ENCODE measurements at places on chromosomes 3 and 15. TPM values are rescaled to one million over a fixed set of nuclear protein-coding genes. Genes with fewer than 3 reads are reported as not detected.

- peak; percentile 73 for DNase-seq
Observed at GRCh38 chr15:65318870-65319356, 14.4 kb downstream of the RNU5B-1 start.

DNA sequence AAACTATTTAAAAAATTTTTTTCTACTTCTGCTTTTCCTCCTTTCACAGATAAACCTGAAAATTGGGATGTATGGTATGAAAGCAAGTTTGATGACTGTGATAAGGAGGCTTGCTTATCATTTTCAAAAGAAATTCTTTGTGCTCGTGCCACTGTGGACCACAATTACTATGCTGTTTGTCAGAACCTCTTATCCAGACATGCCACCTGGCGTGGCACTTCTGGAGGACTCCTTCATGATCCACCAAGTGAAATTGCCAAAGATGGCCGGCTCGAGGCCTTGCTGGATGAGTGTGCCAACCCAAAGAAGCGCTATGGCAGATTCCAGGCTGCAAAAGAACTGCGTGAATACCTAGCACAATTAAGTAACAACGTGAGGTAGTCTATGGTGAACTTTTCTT lies 17.8 kb downstream of the DIPK2A start:
- DNase-seq, result no peak

DNA sequence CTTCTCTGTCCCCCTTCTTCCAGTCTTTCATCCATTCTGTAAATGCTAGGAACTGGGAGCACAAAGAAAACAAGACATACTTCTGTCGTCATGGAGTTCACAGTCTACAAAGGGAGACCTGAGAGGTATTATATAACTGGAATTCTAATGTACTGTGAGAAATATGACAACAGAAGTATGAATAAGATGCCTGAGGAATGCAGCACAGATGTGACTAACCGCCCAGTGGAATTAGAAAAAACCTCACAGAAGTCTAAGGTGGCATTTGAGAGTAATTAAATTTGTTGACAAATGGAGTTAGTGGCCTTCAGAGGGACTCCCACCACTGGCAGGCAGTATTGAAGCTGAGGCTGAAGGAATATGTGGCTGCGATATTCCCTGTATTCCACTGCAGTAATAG lies 168.5 kb upstream of the FAM3D start:
- no peak for DNase-seq

GRCh38 chr15:80527406-80527805 lies 123.2 kb downstream of the ARNT2 start:
- no peak for DNase-seq

DNA sequence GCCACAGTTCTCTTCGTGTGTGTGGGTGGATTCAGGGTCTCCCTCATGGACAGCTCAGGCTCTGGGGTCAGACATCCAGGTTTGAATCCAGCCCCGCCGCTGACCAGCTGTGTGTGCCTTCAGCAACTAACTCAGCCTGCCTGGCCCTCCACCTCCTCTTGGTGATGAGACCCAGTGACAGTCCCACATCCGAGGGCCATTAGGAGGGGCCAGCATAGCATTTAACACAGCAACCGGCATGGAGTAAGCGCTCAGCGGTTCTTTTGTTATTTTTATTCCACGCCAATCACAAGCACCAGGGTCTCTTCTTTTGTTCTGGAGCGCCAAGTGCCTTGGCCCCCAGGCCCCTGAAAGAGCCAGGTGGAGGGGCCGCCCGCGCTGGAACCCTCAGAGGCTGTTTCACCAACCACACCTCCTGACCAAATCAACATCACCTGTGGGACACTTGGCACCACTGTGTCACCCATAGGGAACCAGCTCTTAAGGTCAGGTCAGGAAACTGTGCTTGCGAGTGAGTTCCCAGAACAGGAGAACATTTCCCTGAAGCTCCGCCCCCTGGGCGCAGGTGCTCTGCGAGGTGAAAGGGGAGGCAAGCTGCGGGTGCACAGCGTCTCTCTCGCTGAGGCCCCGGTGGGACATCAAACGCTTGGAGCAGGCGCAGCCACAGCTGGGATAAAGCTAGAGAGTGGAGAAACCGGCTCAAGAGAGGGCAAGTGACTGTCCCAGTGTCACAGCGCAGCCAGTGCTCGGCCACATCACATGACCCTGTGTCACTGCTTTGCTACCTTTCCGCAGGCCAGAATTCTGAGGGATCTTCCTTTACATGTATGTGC lies 311.3 kb downstream of the UACA start:
- peak; percentile 12 for DNase-seq

GRCh38 chr15:48643776-48644466 lies 1.6 kb downstream of the FBN1 start:
- DNase-seq, result no peak

- DNase-seq, result no peak
Observed at GRCh38 chr15:73914145-73914544, 12.1 kb upstream of the LOXL1 start.

- peak; percentile 85 for DNase-seq
Observed at GRCh38 chr3:195859061-195859845, 47.5 kb upstream of the MUC4 start.

DNA sequence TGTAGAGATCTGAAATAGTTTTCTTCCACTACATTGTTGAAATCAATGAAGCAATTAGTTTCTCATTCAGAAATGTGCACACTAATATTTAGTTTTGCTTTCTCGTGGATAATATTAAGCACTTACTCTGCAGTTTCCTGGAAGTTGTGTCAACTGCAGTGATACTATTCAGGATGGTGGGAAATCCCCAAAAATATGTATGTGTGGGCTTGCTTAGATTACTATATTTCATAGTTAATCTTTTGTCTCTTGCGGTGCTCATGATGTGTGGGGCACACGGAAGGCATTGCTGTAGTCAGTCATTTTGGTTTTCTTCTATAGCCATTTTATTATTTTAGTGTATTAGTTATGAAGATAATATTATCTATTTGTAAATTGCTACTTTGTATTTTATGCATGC lies 19.7 kb downstream of the RAB11A start:
- DNase-seq, result peak; percentile 15

- DNase-seq, result no peak
Observed at GRCh38 chr3:119862616-119863015, 80.7 kb downstream of the NR1I2 start.

The CELF6 gene
- total RNA-seq, result 0.65 TPM

The KCTD6 gene
- total RNA-seq, result 7.3 TPM

The FETUB gene
- not detected for total RNA-seq

The CCR1 gene
- 0.51 TPM for total RNA-seq

The GUCA1C gene
- total RNA-seq, result not detected

The PPARG gene
- total RNA-seq, result 1.9 TPM

All from activated T-cell treated with anti-CD3 and anti-CD28 coated beads, Interleukin-2, amount 50 U/mL, for 72 hours (primary cell).